ENCODE measurements at places on chromosomes 3 and 15.

DNA sequence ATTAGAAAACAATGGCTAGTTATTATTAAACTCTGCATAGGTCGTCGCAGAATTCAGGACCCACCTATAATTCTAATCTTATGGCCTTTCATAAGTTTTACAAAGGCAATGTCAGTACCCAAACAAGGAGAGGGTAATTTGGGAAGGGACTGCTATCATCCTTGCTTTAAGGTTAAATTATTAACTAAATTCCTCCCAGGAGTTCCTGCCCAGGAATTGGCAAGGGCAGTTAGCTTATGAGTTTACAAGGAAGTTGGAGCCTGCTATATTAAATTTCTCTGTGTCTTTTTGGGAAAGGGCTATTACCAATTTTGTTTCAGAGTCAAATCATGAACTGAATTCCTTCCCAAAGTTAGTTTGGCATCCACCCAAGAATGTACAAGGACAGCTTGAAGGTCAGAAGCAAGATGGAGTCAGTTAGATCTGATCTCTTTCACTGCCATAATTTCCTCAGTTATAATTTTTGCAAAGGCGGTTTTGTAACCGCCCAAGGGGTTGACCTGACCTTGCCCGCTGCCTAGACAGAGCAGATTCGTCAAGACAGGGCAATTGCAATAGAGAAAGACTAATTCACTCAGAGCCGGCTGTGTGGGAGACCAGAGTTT is 45.3 kb upstream of the LHFPL4 start:
- no peak for DNase-seq

DNA sequence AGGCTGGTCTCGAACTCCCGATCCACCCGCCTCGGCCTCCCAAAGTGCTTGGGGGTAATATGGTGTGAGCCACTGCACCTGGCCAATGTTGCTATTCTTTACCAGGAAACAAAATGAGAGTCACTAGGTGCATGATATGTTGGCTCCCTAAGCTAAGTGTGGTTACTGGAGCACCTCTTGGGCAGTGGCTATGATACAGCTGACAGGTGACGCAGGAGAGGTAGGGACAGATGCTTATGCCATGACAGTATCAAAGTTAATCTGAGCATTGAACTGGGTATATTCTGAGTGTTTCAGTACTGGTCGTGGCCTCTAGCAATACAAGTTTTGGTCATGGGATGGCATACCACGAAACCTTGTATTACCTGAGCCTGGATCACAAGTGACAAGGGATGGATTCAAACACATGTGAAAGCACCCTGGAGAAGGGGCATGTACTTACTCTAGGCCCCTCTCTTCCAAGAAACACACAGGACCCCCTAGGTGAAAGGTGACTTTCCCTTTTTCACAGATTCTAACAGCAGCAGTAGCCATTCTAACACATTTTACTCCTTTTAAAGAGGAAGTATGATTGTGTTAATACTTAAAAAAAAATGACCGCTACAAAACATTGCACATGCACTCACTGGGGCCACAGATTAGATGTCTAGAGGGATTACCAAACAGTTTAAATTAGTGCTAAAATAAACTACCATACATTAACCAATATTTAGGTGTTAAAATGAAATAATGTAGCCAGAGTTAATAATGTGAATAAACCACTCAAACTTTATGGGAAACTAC is 467.3 kb downstream of the SHQ1 start:
- DNase-seq = no peak

- no peak for DNase-seq
Observed at GRCh38 chr3:169984292-169984691, 17.7 kb downstream of the SEC62 start.

GRCh38 chr3:132605374-132605792 is 8.3 kb downstream of the ACKR4 start:
- no peak for DNase-seq

- no peak for DNase-seq
Observed at GRCh38 chr3:186442162-186442561, 80.1 kb upstream of the DGKG start.

GRCh38 chr15:79248183-79248582 is 34.3 kb upstream of the ANKRD34C start:
- DNase-seq = no peak

- no peak for DNase-seq
Observed at GRCh38 chr3:129061023-129061887, 676 bp downstream of the GP9 start.

DNA sequence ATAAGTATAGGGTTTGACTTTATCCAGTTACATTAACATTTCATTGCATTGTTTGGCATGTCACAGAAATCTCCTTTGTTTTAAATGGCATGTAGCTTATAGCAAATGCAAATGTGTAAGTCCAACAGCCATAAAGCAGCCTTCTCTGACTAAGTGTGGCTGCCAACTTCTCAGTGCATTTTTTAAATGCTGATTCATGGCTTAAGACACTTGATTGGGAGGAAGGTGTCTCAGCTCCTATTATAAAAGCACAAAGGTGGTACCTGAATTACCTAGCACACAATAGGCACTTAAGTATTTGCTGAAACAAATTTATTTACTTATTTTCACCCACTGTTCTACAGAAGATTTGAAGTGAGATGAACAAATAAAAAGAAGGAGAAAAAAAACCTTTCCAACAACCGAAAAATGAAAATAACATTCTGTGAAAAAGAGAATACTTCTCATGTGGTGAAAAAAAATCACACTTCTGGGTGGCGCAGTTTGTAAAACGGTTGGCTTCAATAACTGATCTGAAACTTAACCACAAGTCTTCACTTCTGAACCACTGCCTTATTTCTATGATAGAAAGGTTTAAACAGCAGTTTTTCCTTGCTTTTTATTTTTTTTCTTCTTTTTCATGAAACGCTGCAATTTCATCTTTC is 105.5 kb upstream of the ICE2 start:
- no peak for DNase-seq

DNA sequence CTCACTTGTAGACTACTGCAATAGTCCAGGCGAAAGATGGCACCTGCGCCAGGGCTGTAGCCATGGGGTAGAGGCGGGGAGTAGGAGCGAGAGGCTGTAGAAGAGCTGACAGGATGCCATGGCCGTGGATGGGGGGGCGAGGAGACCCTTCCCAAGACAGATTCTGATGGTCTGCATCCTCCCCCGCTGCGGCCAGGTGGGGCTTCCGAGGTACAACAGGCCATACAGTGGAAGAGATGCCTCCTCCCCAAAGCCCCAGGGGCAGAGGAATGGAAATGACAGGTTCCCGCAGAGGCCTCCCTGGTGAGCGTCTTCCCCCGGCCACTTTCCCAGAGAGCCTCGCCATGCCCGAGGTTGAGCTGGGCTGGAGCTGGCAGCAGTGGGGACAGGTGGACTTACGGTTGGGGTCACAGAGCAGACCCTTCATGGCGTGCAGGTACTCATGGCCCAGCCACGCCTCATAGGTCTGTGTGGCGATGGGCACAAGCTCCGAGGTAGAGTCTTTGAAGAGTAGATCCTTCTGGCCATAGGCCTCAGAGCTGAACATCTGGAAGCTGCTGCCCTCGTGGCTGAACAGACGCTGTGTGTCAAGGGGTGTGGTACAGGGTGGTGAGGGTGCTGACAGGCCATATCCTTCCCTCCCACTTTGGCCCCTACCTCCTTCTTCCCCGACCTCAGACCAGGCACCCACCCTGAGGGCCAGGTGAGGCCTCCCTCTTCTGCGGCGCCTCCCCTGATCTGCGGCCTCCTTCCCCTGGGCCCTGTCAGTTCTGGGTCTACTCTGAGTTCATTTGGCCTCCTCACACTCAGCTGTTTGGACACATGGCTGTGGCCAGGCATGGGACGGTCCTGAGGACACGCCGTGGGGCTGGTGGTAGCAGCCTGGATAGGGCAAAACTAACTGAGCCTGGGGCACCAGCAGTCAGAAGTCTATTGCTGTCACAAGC is 13.6 kb downstream of the MELTF start:
- DNase-seq = no peak

DNA sequence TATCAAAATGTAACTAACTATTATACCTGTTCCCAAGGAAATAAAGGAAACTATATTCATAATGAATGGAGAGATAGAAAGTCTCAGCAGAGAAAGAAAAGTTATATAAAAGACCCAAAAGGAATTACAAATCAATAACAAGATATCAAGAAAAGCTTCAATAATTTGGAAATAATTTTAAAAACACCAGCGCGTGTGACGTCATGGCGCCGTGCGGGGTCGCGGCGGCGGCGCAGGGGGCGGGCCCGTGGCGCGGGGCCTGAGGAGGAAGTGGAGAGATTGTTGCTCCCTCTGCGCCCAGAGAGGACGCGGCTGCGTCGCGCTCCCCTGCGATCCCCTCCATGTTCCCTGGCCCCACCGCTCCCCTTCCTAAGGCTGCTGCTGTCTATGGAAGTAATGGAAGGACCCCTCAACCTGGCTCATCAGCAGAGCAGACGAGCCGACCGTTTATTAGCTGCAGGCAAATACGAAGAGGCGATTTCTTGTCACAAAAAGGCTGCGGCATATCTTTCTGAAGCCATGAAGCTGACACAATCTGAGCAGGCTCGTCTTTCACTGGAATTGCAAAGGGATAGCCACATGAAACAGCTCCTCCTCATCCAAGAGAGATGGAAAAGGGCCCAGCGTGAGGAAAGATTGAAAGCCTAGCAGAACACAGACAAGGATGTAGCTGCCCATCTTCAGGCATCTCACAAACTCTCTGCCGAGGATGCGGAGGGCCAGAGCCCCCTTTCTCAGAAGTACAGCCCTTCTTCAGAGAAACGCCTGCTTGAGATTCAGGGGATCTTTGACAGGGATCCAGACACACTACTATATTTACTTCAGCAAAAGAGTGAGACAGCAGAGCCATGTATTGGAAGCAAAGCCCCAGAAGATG is 4.1 kb downstream of the XCR1 start:
- DNase-seq = no peak

DNA sequence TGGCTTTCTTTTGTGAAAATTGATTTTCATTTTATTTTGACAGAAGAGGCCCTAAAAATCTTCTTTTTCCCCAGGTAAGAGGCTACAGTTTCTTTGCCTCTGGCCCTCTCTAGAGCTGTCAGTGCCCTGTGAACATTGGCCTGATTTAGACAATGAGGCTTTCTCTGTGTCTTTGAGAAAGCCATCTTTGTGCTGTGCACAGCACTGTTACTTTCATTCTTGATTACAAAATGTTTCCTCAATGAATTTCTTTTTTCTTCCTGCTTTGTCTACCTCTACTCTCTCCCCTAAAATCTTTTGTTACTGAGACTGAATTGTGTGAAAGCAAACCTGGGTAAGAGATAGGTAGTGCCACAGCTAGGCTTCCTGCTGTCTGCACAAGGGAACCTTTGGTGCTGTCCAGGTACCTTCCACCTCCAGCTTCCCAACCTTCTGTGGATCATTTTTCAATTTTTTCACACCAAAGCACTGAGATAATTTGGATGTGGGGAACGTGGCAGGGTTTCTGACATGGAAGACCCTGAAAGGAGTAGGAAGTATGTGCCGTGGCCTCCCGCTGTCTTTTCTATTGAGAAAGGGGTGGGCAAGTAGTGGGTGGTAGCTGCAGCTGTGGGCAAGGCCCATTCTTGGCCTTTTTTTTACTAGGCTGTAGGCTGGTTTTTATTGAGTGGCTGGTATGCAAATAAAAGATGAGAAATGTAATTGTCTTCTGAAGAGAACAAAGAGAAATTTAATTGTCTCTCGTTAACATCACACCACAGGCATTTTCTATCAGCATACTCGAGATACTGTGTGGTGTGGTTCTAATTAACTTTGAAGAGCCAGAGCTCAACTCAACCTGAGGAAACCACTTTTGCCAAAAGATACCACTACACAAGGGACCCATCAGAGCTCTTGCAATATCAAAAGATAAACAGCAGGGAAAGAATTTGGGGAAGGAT is 21.0 kb downstream of the RAB8B start:
- no peak for DNase-seq

GRCh38 chr3:100465892-100466777 is 26.3 kb upstream of the TMEM45A start:
- DNase-seq = no peak

DNA sequence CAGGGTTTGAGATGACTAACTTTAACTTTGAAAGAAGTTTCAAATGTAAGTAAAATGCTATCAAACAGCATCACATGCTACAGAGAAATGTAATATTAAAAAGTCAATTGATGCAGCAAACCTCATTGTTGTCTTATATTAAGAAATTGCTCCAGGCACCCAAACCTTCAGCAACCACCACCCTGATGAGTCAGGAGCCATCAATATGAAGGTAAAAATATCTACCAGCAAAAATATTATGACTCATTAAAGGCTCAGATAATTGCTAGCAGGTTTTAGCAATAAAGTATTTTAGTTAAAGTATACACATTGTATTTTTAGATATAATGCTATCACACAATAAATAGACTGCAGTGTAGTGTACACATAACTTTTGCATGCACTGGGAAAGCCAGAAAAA is 746.3 kb downstream of the ZPLD1 start:
- DNase-seq = no peak

GRCh38 chr15:35458176-35458856 is 87.6 kb downstream of the DPH6 start:
- DNase-seq = no peak

DNA sequence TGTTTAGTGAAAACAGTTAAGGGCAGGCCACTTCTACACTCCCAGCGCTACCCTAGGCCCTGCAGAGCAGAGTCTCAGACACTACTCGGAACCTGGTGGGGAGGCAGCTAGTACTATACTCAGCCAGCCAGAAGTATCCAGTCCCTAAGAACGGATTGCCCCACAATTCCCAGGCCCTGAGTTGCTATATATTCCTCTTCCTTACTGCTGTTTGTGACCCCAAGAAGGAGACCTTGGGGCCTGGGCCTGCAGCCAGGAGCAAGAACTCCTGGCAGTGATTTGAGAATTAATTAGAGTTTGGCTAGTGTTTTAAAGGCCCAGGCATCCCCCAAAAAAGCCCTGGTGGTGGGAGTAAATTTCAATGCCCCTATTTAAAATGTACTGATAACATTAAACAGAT is 87.7 kb downstream of the RBPMS2 start:
- DNase-seq = no peak

DNA sequence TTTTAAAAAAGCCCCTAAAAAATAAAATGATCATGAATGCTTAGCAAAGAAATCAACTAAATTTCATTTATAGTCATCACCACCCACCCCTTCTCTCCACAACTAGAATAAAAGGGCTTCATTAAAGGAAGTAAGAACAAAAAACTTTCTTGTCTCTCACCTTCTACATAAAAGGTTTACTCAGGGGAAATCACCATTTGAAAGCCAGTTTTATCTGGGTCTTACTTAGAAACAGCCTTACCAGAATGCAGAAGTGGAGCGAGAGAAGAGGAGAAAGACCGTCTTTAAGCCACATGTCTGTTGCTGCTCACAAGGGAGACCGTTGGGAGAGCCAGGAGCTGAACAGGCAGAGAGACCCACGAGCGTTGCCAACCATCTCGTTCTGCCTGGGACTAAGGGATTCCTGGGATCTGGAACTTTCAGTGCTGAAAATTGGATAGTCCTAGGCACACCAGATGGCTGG is 350.1 kb upstream of the PROK2 start:
- no peak for DNase-seq

GRCh38 chr3:52237657-52238172 is 1.2 kb downstream of the TWF2 start:
- DNase-seq = no peak

DNA sequence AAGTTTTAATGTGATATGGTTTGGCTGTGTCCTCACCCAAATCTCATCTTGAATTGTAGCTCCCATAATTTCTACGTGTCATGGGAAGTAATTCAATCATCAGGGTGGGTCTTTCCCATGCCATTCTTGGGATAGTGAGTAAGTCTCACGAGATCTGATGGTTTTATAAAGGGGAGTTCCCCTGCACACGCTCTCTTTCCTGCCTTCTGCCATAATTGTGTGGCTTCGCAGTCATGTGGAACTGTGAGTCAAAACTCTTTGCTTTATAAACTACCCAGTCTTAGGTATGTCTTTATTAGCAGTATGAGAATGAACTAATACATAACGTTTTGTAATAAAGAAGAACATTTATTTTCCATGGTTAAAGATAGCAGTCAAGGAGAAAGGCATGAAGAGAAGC is 39.2 kb upstream of the GOLIM4 start:
- no peak for DNase-seq

All from stimulated activated CD4-positive, alpha-beta T cell treated with anti-CD3 and anti-CD28 coated beads, Interleukin-2, amount 100 ng/mL, for 24 hours (primary cell).